Skin of body (tissue), 3 donors: ENCODE measurements at places on chromosomes 13 and 19. TPM values are rescaled to one million over a fixed set of nuclear protein-coding genes. Genes with fewer than 3 reads are reported as not detected.

Gene MBD3L3
- total RNA-seq = not detected

Gene APLP1
- total RNA-seq = 3.0 TPM

Gene LPAR6
- total RNA-seq = 62.5 TPM

Gene SLC46A3
- 2.3 TPM for total RNA-seq
